H9 (cell line): ENCODE measurements at places on chromosomes 12 and 14. TPM values are rescaled to one million over a fixed set of nuclear protein-coding genes. Genes with fewer than 3 reads are reported as not detected.

Gene SLC2A14
- 19.1 and 19.3 TPM in 2 replicates for total RNA-seq

Gene PCED1B
- 3.3 and 3.8 TPM in 2 replicates for total RNA-seq

Gene BMP4
- total RNA-seq: 12.2 and 13.6 TPM in 2 replicates

Gene TMCC3
- total RNA-seq: 0.72 and 0.87 TPM in 2 replicates

Gene RPAP3
- 48.9 and 53.3 TPM in 2 replicates for total RNA-seq

Gene ZFHX2
- total RNA-seq: 19.2 and 19.4 TPM in 2 replicates

Gene DCAF11
- total RNA-seq: 73.4 and 74.3 TPM in 2 replicates

Gene KCNC2
- total RNA-seq: not detected in 2 replicates

Gene MAX
- 65.7 and 72.9 TPM in 2 replicates for total RNA-seq

Gene SLC25A47
- 0.13 TPM in 1 of 2 replicates, not detected in the other for total RNA-seq

Gene ERGIC2
- total RNA-seq: 64.8 and 69.8 TPM in 2 replicates

Gene SLC17A8
- not detected in 2 replicates for total RNA-seq

Gene RALGAPA1
- 25.8 and 29.8 TPM in 2 replicates for total RNA-seq

Gene PLXNC1
- total RNA-seq: 0.53 and 1.2 TPM in 2 replicates

Gene TPPP2
- total RNA-seq: not detected in 2 replicates
